ENCODE measurements at places on chromosomes 16 and 17.

DNA sequence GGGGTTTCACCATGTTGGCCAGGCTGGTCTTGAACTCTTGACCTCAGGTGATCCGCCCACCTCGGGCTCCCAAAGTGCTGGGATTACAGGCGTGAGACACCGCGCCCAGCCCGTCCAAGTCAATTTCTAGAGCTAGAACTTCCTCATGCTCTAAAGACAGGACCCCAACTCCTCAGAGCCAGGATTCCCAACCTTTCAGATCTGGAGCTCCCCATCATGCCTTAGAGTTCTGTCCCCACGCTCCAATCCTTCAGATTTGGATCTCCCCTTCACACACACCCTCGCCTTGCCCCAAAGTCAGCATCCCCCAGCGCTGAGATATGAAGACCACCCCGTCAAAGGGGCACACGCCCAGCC, 448 bp downstream of the KCTD19 start:
- DNase-seq: no peak

GRCh38 chr16:50924759-50925545, 183.1 kb downstream of the CYLD start:
- DNase-seq: no peak

GRCh38 chr17:20281860-20282259, 185.5 kb downstream of the LGALS9B start:
- no peak for DNase-seq

DNA sequence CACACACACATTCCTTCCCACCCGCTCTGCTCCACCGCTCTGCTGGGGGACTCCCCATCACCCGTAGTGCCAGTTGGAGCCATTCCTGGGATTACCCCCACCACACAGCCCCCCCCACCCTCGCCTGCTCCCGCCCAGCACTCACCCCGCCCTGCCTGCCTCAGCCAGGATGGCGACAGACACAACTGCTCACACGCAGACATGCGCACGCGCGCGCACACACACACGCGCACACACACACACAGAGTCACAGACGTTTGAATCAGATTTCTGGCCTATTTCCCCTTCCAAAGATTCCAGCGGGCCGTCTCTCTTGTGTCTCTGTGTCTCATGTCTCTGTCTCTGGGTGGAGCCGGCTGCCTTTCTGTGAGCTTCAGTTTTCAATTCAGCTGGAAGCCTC, 4.4 kb downstream of the CACNA1G start:
- DNase-seq: no peak

DNA sequence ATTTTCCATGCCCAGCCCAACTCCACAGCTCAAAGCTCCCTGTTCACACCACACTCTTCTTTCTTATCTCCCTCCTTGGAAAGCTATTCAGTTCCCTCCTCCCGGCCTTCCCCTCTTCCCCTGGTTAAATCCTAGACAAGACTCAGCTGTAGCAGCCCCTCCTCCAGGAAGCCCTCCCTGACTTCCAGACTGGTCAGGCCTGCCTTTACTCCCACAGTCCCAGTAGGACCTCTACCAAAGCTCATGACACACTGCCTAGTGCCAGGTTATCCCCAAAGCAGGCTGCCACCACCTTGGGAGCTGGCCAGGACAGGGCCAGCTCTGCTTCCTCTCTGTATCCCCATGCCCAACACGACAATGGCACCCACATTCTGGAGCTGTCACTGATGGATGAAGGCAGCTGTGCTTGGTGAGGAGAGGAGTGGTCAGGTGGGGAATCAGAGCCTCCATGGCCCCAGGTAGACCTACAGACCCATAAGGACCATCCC, 50.0 kb downstream of the BEAN1 start:
- DNase-seq: no peak

All from CD4-positive, alpha-beta T cell (primary cell).